CD4-positive, alpha-beta T cell treated with Interleukin-2 at 100 ng/mL for 4 hours (primary cell): ENCODE measurements at places on chromosomes 12 and 14.

- no peak for DNase-seq
Measured at GRCh38 chr12:57782243-57782607, 362 bp upstream of the TSFM start.

DNA sequence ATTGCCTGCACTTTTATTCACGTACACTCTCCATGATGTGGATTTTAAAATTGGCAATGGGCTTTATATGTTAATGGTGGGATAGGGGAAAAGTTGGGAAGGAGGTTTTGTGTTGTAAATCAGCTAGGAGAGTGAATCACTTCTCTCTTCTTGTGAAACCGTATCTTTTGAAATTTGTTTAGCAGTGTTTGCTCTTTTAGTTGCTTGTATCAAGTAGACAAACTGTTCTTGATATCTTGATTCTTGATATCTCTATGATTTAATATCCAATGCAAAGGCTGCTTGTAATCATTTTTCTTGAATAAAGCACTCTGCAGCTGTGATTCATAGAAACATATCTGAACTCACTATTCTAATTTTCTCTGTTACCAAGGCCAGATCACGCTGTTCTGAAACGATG lies 615.1 kb downstream of the CCER1 start:
- no peak for DNase-seq

GRCh38 chr12:93968536-93969285 lies 179.7 kb upstream of the PLXNC1 start:
- no peak for DNase-seq

- no peak for DNase-seq
Measured at GRCh38 chr14:59772233-59772632, 98.3 kb downstream of the RTN1 start.

- no peak for DNase-seq
Measured at GRCh38 chr14:71168564-71169427, 261.5 kb downstream of the PCNX1 start.

- no peak for DNase-seq
Measured at GRCh38 chr12:69475237-69475975, 5.2 kb downstream of the FRS2 start.

DNA sequence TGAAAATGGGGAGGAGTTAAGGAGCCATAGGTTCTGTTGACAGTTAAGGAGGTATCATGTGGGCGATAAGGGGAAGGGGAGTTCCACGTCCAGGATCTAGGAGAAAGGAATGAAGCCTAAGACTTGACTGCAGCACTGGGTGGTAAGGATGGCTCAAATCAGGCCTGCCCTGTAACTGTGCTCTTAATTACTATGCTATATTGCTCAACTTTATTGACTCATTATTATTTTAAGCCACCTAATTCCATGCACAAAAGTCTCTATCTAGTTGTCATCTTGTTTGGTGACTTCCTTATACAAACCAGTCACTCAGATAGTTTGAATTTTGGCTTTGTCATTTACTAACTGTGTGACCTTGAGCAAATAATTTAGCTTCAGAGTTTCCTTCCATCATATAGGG lies 242.1 kb upstream of the ARHGAP5 start:
- DNase-seq, result no peak

DNA sequence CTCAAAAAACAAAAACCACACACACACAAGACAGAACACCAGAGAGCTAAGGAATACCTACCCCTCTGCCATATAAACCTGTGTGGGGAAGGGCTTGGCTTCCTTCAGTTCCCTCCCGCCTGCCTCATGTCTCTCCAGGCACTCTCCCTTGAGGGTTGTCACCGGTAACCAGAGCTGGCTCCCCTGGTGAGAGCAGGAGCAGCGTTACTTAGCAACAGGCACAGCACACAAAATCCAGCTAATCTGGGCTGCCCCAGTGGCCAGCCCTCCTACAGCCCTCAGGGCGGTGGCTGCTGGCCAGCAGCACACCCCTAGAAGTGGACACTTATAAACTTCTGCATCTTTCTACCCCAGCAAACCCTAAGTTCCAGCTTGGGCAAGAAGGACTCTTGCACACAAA lies 21.6 kb upstream of the NR4A1 start:
- DNase-seq, result no peak

DNA sequence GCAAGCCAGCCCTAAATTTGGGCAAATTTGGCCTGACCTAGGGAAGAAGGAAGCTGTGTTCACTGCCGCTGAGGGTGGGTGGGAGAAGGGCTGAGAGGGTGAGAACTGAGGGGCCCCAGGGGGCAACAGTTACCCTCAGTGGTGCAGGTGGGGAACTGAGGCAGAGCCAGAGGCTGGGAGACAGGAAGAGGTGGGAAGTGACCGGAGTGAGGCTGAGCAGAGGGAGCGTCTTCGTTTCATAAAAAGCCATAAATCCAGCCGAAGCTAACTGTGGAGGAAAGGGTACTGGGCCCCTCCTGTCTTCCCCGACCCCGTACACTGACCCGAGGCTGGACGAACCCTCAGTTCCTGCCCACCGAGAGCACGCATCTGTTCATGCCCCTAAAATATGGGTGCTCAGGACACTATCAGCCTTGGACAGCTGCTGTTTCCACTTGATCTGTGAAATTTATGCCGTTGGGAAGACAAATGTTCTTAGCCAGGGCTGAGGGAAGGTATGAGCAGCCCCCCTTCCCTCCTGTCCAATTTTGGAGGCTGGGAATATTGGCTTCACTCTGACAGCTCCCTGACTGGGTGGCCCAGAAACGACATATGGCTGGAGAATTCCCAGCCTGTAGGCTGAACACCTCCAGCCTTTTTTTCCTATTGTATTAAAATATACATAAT lies 116.5 kb downstream of the KIF26A start:
- DNase-seq, result no peak

DNA sequence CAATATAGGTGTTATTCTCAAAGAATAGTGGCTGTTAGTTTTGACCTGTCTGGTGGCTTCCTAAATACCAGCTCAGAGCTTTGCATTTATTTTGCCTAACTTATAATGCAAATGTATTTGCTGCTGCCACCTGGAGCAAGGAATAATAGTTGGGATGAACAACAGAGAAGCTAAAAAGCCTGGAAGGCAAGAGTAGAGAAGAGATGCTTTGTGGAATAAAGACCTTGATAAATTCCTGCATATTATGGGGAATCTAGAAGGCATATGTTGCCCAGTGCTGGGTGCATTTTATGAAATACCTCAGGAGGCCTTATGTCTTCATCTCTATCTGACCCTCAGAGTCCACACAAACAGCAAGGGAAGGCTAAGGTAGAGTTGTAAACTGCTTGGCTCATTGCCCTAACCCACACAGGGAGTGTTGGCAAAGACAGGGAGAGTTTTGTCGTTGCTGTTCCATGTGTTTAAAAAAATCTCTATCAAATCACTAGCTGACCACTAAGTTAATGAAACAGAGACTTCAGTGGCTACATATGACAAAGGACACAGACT lies 53.7 kb upstream of the SCAF11 start:
- DNase-seq, result no peak
